NCI-H1092 (cell line): ENCODE measurements at places on chromosomes 5 and 9.

DNA sequence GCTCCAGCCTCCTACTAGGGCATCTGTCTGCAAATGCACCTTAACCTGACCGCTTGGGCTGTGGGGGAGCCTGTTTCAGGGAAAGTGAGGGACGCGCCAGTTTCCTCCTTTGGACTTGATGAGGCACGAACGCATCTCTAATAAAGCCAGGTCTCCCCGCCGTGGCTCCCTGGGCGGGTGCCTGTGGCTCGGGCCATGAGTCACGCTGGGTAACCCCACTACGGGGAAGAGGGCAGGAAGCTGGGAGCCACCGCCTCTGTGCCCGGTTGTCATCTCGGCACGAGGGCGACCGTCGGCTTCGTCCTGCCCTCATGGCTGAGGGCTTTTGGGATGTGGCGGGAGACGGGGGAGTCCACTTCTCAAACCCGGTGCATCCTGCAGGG, 12.1 kb downstream of the NOTCH1 start:
- DNase-seq, result no peak

DNA sequence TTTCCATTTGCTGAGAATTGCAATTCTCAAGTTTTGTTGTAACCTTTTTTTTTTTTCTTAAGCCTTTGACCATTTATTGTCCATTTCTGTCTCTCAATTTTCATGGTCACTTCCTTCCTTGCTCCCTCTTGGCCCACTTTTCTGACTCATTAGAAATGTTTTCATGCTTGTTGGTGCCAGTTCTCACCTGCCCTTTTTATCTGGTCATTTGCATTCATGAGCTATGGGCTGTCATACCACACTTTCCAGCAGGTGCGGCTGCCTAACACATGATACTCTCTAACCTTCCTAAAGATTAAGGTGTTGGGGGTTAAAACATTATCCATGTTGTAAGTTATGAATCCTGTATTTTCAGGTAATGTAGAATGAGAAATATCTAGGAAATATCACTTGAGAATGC, 150.5 kb upstream of the TLX3 start:
- no peak for DNase-seq

DNA sequence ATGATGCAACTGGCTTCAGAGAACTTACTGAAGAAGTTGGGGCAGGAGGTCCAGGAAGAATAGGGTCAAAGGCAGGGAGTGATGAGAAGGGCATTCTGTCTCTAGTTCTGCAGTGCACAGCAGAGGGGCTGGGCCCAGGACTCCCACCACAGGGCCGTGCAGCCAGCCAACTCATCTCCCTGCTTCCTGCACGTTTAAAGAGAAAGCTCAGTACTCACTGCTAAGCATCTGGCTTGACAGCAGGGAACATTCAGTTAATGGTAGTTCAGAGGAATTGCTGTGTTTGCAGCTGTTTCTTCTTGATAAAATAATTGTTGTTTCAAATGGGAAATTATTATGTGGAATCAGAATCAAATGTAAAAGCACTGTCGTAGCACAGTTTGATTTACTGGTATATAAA, 25.6 kb upstream of the SCAMP1 start:
- no peak for DNase-seq

- DNase-seq, result no peak
Measured at GRCh38 chr5:132411304-132412013, 41.9 kb downstream of the SLC22A5 start.

GRCh38 chr9:68775003-68775730, 70.1 kb downstream of the PIP5K1B start:
- no peak for DNase-seq

DNA sequence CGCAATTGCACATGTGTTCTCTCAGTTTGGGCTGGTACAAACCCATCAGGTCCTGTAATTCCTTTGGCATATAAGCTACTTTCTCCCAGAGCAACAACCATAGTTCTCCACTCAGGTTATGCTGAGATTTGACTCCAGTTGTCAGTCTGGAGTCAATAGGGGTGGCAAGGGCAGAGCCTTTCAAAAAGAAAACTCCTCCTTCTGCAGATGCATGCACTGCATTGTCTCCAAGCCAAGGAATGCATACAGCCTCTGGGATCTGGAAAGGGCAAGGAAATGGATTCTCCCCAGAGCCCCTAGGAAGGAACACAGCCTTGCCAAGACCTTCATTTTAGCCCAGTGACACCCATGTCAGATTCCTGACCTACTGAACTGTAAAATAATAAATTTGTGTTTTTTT, 31.0 kb upstream of the GZMA start:
- no peak for DNase-seq

GRCh38 chr5:154203798-154204578, 13.5 kb downstream of the GALNT10 start:
- no peak for DNase-seq

DNA sequence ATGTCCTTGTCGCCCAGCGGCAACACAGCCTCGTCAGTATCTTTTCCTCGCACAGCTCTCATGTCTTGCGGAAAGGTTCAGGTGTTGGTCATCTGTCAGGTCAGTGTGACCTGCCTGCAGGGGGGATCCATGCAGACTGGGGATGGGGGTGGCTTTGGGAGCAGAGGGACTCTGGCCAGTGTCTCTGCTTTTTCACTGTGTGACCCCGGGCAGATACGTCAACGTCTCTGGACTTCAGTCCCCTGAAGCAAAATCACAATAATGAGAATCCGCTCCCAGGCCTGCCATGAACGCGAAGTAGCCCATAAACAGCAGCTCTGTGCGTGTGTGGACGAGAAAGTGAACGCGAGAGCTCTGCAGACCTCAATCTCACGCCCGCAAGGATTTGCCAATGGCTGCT, 75.7 kb upstream of the FCN1 start:
- DNase-seq, result no peak

DNA sequence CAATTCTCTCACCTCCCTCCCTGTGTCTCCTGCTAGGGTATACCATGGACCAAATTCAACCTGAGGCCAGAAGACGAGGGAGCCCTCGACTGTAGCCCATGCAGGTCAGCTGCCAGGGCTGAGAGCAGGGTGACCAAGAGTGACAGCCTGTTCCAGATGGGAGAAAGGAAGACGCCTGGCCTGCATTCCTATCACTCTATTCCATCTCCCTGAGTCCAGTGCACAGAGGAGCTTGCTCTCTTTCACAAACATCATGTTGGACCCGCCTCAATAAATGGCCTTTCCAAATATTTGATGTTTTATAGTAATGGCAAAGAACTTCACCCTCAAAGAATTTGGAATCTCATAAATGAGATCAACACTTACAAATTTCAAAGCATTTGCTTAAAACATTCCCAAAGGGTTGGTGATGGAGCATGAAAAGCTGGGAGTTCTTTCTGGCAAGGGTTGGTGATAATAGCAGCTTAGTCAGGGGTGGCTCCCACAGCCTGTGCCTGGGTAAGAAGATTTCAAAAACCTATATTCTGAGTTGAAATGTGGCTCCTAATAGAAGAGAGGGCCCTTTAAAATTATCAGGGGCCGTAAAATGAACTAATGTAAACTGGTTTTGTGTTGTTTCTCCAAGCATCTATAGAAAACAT, 393.1 kb downstream of the EFNA5 start:
- no peak for DNase-seq

GRCh38 chr9:97983589-97984187, 547 bp downstream of the ANP32B start:
- DNase-seq, result peak; percentile 29

- no peak for DNase-seq
Measured at GRCh38 chr9:92467041-92467440, 15.3 kb downstream of the ASPN start.
